ENCODE measurements at places on chromosomes 6 and 20.

- DNase-seq: no peak
Measured at GRCh38 chr6:32941214-32941768, 463 bp upstream of the HLA-DMB start.

GRCh38 chr6:163190786-163191185, 223.7 kb upstream of the QKI start:
- DNase-seq: no peak

GRCh38 chr6:85364344-85364743, 85.5 kb upstream of the NT5E start:
- DNase-seq: peak; percentile 54

DNA sequence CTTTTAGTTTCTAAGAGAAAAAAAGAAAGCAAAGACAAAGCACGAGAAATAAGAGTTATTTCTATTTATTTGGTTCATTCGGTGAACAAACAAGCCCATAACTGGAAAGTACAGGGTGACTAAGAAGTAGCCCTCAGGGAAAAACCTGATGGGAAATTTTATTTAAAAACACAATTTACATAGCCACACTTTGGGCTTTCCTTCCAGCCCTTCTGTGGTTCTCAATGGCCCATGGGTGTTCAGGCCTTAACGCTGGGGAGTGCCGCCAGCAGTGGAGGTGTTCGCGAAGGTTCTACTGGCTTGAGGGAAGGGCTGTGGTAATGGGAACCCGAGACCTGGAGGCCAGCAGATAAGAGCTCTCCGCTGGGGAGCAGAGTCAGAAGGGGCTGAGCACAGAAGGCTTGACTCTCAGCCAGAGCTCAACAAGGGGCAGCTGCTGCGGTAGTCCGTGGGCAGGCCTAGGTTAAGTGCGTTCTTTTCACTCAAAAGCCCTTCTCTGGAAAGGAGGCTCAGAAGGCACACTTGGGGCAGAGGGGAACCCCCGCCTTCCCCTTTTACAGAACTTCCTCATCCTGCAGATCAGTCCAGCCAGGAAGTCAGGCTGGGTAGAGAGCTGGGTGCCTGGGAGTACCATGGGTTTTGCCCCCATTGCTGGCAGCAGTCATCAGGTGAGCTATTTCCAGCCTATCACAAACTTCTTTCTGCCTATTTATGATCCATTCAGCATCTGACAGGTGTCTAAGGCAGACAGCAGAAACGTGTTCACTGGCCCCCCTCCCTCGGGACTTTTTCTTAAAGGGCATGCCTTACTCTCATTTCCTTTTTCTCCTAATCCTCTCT, 8.8 kb upstream of the CD83 start:
- no peak for DNase-seq

DNA sequence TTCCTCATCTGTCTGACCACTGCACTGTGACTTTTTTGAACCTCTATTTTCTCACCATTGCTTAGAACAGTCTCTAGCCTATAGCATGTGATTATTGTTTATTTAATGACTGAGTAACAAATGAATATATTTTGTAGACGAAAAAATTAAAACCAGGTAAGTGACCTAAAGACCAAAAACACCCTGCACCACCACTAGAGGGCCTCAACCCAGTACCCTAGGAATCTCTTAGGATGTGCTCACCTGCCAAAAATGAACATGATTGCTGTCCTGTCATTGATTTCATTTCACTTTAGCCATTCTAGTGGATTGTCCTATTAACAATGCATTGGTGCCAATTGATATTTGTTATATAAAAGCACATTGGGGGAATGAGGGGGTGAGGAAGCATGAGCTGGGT, 199.1 kb downstream of the COL9A1 start:
- DNase-seq: no peak

DNA sequence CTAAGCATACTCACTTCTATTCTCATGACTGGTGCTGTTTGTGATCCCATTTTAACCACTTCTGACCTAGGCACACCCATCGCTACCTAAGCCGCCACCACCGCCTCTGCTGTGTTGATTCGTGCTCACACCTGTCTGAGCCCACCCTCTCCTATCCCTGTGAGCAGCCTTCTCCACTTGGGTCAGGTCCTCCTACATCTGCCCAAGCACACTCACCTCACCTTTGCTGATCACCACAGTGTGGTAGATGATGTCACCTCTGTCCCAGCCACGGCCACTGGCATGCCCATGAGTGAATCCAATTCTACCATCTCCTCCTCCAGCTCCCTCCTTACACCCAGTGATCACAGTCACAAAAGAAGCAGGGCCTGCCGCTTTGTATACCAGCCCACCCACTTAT, 20.8 kb downstream of the MUC22 start:
- DNase-seq: no peak

DNA sequence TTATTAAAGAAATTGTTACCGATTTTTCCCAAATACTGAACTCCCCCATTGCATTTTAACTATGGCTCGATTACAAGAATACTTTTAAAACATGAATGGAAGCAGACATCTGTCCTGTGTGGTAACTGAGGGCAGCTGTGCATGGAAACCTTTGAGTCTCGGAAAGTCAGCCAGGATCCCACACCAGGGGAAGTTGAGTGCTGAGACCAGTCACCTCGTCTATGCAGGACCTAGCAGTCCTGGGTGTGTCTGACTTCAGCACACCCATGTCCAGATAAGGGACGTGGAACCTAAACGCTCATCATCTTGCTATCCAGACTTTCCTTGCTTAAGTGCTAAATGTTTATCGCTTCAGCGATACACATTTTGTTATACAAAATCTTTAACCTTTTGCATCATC, 6.1 kb downstream of the RIN2 start:
- DNase-seq: no peak

DNA sequence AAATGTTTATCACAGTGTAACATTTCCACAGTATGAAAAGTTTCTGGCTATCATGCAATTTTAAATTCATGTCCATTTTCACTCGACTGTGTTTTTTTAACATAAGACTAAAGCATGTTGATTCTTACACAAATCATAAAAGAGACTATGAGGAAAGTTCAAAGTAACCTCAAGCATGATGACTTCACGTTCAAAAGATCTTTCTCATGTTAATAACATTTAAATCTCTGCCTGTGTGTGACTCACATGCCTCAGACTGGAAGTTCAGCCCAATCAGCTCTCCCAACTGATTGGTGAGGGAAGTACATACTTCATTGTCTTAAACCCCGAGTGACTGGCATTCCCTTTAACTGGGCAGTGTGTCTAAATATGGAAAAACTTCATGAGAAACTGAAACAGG, 37.4 kb downstream of the ATXN1 start:
- DNase-seq: peak; percentile 88

GRCh38 chr6:151494936-151495320, 1.1 kb downstream of the CCDC170 start:
- no peak for DNase-seq

DNA sequence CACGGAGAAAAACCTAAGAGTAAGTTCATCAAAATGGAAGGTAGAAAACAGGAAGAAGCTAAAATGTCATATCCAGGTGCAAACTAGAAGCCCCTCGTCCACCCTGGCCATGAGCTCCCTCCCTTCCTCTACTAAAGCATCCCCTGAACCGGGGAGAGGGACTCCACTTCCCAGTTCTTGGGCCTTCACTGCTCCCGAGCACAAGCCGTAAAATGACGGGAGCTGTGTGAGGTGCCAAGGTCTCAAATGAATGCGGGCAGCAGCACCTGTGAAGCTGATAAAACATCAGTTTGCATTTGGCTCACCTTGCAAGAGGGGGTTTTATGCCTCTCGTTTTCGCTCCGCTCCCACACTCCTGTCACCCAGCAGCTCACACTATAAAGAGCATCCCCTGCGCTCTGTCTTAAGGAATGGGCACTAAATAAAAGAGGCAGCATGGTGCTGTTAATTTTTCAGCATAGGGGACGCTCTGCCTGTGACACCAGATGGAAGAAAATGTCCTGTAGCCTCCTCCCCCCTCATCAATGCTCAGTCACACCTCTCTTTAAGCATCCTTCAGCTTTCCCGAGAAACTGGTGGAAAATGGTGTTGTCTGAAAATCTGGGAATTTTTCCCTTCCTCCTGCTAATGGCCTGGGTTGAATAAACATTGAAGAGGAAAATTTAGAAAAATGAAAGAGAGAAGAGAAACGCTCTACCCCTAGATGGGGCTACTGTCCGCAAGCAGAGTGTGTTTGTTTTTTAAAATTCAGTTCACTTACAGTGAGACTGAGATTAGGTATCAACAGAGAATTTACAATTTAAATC, 563.0 kb upstream of the AGPAT4 start:
- no peak for DNase-seq

- no peak for DNase-seq
Measured at GRCh38 chr6:137231895-137232294, 12.7 kb upstream of the IFNGR1 start.

DNA sequence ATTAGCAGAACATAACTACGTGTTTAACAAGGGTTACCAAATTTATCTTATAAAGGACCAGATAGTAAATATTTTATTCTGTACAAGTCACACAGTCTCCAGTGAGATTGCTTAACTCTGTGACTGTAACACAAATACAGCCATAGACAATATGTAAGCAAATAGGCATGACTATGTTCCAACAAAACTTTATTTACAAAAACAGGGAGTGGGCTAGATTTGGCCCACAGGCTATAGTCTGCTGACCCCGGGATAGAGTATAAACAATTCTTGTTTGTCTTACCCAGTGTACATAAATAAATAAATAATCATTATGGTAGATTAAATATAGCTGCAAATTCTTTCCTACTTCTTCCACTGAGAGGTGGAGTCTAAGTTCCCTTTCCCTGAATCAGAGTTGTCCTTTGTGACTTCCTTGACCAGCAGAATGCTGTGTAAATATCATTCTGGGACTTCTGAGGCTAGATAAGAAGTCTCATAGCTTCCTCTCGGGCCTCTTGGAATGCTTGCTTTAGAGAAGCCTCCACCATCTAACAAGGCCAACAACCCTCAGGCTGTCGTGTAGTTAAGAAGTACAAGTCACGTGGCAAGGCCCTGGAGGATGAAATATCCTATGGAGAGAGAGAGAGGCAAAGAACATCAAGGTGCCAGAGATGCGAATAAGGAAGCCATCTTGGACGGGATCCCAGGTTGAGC, 59.1 kb upstream of the TMEM244 start:
- peak; percentile 18 for DNase-seq

DNA sequence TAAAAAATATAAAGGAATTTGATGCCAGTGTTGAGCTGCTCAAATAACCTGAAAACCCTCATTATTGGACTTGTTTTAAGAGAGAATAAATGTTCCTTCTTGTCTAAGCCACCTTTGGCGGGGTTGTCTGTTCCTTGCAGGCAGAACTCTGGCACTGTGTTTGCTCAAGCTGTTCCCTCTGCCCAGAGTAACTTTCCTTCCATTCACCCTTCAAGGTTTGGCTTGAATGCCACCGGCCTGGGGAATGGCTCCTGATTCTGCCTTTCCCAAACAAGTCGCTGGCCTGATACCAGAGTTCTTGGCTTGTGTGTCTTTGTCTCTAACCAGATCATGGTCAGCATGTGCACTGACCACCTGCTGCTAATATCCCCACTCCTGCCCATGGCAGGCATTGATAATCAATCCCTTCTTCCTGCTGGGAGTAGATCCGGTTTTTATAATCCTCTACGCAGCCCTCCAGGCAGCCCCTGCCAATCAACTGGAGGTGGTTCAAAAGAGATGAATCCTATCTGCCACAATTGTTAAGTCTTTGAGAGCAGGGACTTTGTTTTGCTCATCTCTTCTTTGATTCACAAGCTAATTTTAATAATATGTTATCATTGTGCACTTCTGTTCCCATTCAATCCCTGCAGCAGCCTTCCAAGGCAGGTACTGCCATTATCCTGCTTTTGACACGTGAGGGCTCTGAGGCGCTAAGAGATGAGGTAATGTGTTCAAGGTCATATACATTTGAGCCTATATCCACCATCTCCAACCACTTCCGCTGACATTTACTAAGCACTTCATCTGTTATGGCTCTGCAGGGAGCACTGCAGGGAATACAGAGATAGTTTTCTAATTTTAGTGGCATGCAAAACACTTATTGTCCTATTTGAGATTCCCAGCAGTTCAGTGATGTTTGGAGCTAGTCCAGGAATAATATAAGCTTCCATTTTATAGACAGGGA, 3.1 kb upstream of the CCM2L start:
- DNase-seq: no peak

- DNase-seq: no peak
Measured at GRCh38 chr6:130815200-130816071, 11.8 kb upstream of the SMLR1 start.

- DNase-seq: no peak
Measured at GRCh38 chr6:129162605-129163004, 279.7 kb downstream of the LAMA2 start.

DNA sequence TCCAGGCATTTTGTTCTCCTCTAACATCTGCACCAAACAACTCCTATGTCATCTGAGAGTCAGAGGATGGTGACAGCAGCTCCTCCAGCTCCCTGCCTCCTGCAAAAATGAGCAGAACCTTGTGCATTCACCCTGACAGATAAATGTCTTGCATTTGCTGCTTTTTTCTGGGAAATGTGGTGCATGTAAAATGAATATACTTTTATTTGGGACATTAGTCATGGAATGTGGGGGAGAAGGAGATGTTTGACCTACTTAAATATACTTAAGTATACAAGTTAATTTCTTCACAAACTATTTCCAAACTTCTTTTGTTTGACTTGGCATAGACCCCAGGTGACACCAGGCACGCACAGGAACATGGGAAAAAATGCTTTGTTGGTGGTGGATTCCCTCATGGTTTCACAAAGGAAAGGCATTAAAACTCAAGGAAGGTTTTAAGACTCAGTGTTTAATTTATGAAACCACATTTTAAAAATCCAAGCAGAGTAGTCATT, 181.8 kb upstream of the MCHR2 start:
- DNase-seq: peak; percentile 50

DNA sequence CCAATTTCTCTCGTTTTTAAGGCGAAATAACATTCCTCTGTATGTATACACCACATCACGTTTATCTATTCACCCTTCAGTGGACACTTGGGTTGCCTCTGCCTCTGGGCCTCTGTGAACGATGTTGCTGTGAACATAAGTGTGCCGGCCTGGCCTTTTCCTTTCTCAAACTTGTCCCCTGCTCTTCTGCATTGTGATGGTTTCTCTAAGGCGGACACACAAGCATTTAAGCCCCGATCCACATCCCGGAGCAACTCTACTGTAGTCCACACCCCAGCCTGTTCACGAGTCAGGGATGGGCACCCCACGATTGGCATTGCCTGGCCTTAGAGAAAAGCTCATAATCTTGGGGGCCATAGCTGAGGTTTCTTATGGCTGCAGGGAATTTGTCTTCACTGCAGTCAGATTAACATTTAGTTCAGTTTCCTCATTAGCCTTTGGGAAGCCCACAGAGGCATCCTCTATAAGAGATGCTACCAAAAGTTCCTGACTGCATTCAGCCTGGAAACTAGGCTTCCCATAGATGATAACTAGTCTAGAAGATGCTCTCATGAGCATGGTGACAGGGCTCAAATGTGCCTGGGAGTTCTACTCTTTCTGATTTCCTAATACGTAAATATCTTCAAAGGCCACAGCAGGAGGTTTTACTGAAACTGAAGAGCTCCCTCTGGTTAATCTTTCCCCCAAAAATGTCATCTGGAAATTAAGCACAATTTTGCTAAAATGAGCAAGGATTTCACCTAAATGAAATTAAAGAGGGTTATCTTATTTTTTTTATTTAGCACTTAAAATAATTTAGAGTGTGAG, 762 bp downstream of the ZC3H12D start:
- DNase-seq: no peak
